Right ventricle myocardium inferior (tissue), 1 donor: ENCODE measurements at places on chromosomes 3 and 15. TPM values are rescaled to one million over a fixed set of nuclear protein-coding genes. Genes with fewer than 3 reads are reported as not detected.

PLA2G4D gene
- not detected for total RNA-seq

LYZL4 gene
- total RNA-seq, result not detected

DNAH12 gene
- total RNA-seq, result not detected

MED12L gene
- 0.49 TPM for total RNA-seq

MYLK gene
- total RNA-seq, result 10.1 TPM

PLCB2 gene
- total RNA-seq, result 8.2 TPM

SCAANT1 gene
- total RNA-seq, result not detected

ANKUB1 gene
- not detected for total RNA-seq

PLA2G4E gene
- 0.05 TPM for total RNA-seq

ZPLD1 gene
- not detected for total RNA-seq

CFAP91 gene
- 0.70 TPM for total RNA-seq

ARGFX gene
- not detected for total RNA-seq

MESP2 gene
- total RNA-seq, result 0.51 TPM

GCSAM gene
- not detected for total RNA-seq

PPP1R2 gene
- total RNA-seq, result 30.9 TPM

CRTAP gene
- 93.4 TPM for total RNA-seq

SERPINI1 gene
- 4.6 TPM for total RNA-seq

ALS2CL gene
- total RNA-seq, result 36.9 TPM

ATP13A5 gene
- total RNA-seq, result not detected

ITGA11 gene
- total RNA-seq, result 32.6 TPM

MUC20 gene
- total RNA-seq, result 4.6 TPM

STARD5 gene
- 2.2 TPM for total RNA-seq

C2CD4A gene
- total RNA-seq, result not detected

GOLGA8Q gene
- total RNA-seq, result 0.65 TPM

ZNF609 gene
- 16.9 TPM for total RNA-seq

PAK6 gene
- 10.1 TPM for total RNA-seq

IL12A gene
- total RNA-seq, result 0.46 TPM

SH2D7 gene
- not detected for total RNA-seq

SLC9C1 gene
- total RNA-seq, result 0.95 TPM

RPLP1 gene
- 1,256 TPM for total RNA-seq

LINGO1 gene
- total RNA-seq, result 0.78 TPM

LMAN1L gene
- 21.9 TPM for total RNA-seq

ZNF502 gene
- 2.4 TPM for total RNA-seq

IMPG2 gene
- 0.14 TPM for total RNA-seq

GPR160 gene
- 1.2 TPM for total RNA-seq
